ENCODE measurements at places on chromosomes 5 and 9.

DNA sequence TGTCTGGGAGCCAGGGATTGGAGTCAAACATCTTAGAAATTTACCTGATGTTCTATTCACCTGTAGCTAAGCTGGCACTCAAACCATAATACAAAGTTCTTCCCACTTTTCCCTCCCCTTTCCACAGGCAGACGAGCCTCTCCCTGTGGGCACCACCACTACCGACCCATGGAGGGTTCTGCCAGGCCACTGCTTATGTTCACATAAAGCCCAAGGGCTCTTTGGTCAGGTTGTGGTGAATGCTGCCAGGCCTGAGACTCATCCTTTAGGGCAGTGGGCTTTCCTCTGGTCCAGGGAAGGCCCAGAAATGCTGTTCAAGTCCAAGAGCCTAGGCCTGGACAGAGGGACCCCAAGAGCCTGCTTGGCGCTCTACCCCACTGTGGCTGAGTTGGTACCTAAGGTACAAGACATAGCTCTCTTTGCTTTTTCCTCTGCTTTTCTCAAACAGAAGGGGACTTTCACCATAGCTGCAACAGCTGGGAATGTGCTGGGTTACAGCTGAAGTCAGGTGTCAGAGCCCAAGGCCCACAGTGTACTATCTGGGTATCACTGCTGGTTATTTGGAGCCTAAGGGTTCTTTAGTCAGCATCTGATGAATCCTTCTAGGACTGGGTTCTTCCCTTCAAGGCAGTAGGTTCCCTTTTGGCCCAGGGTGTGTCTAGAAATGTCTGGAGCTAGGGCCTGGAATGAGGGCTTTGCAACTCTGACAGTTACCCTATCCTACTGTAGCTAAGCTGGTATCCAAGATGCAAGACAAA lies 620.1 kb downstream of the TLE1 start:
- DNase-seq, result no peak

GRCh38 chr9:21415493-21416267 lies 6.8 kb downstream of the IFNA8 start:
- DNase-seq, result no peak

DNA sequence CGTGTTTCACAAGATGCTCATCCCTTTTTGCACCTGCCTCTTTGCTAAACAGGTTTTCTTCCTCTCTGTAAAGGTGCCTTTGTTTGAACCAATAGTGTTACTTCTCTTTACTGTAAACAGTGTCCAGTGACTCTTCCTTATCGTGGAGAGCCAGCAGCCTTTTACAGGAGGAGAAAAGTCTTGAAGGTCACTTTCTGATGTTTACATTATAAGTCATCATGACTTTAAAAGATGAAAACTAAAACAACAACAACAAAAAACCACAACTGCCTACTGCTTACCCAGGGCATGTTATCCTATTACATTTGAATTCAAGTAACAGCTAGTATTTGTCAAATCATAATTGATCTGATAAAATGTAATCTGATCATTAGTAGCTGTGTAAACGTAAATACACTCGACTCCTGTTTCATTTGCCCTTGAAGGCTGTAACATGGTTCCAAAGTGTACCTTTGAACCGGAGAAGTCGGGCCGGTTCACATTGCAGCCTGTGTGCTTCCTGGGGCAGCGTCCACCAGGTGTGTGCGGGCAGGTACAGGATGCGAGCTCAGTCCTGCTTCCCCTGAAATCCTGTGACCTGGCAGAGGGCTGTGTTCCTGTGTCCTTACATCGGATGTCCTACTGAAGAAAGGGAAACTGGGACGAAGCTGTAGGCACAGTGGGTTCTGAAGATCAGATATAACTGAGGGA lies 118.1 kb downstream of the C9orf152 start:
- no peak for DNase-seq

GRCh38 chr5:32096891-32097595 lies 77.1 kb downstream of the GOLPH3 start:
- DNase-seq, result no peak

- no peak for DNase-seq
Observed at GRCh38 chr9:123470991-123471770, 115.2 kb downstream of the CRB2 start.

DNA sequence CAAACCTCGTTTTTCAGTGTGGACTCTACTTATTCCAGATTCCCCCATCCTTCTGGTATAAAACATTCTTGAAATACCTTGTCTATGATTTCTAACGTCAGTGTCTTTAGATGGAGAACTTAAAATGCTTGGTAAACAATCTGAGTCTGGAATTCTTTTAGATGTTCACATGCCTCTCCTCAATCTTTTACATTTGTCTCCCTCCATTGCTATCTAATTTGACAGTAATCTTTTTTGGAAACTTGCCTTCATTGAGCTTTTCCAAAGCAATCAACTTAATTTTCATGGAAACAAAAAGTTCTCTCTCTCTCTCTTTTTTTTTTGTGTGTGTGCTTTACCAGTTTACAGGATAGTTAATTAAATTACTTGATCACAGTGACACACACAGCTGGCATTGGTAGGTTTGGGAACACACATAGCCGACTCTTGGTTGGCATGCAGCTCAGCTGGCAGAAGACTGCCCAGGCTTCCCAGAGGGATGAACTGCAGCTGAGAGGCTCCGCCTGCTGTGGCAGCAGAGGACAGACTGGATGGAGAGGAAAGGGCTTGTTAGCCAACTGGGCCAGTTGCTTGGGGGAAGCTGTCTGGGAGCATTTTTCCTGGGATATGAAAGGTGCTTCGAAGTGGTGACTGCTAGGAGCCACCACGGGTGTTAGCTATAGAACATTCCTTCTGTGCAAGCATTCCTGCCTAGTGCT lies 271.3 kb downstream of the ZSWIM6 start:
- no peak for DNase-seq

DNA sequence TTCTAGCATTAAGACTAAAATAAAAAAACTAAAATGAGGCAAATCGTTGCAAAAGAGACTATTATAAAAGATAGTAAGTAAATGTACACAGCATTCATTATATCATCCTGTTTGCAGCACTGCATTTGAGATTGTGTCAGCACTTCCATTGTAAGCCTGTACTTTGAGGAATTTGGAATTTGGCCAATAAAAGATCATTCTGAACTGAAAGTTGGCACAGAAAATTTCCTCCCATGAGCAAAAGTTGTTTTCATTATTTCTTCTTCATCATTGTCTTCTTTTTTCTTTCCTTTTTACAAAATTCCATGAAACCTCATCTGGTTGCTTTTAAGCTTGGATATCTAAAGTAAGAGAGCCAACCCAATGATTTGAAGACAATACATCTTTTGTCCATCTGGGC lies 199.3 kb upstream of the ADAMTSL1 start:
- no peak for DNase-seq

GRCh38 chr9:4299005-4299795 lies 668 bp downstream of the GLIS3 start:
- DNase-seq, result peak; percentile 78

- no peak for DNase-seq
Observed at GRCh38 chr9:18720691-18721090, 246.7 kb downstream of the ADAMTSL1 start.

DNA sequence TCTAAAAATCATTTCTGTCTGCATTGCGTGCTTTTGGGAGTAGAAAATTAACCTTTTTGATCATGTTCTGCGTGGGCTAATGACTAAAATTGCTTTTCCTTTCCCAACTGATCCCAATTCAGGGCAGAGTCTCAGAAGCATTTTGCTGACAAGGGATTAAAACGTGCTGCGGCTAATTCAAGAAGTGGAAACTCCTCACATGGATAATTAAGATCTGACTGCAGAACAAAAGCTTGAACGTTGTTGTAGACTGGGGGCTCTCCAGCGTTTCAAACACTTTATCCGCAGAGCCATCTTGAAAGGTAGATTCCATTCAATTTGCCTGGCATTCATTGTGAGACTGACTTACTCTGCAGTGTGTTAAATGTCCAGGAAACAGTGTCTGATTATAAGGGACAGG lies 485.3 kb upstream of the DMAC1 start:
- DNase-seq, result no peak

- no peak for DNase-seq
Observed at GRCh38 chr5:103938146-103938695, 375.6 kb upstream of the NUDT12 start.

GRCh38 chr9:91138760-91139159 lies 223.0 kb downstream of the AUH start:
- DNase-seq, result no peak

- no peak for DNase-seq
Observed at GRCh38 chr5:67409126-67409777, 212.7 kb upstream of the CD180 start.

Data from coronary artery (tissue), 2 donors.